ENCODE measurements at places on chromosomes 11 and 22. TPM values are rescaled to one million over a fixed set of nuclear protein-coding genes. Genes with fewer than 3 reads are reported as not detected.

The SLC6A5 gene
- total RNA-seq = not detected

The TMA7B gene
- not detected for total RNA-seq

The TMX2 gene
- 81.0 TPM for total RNA-seq

The MAPK8IP1 gene
- total RNA-seq = 5.8 TPM

The PGA5 gene
- 0.65 TPM for total RNA-seq

The OR8A1 gene
- not detected for total RNA-seq

The WEE1 gene
- total RNA-seq = 28.5 TPM

The PRG3 gene
- total RNA-seq = not detected

The C22orf15 gene
- 1.4 TPM for total RNA-seq

The KIAA1671 gene
- total RNA-seq = 31.8 TPM

The MYBPC3 gene
- not detected for total RNA-seq

The NRXN2 gene
- 8.0 TPM for total RNA-seq

The OR51B2 gene
- 0.13 TPM for total RNA-seq

The ART5 gene
- not detected for total RNA-seq

The ASRGL1 gene
- total RNA-seq = 0.59 TPM

The MAPK11 gene
- total RNA-seq = 2.9 TPM

The SLC22A6 gene
- not detected for total RNA-seq

The PGA3 gene
- total RNA-seq = not detected

The NLRP10 gene
- 6.7 TPM for total RNA-seq

The PTPRJ gene
- total RNA-seq = 12.9 TPM

The OR8K1 gene
- total RNA-seq = not detected

The FGF3 gene
- total RNA-seq = not detected

The BAIAP2L2 gene
- 0.39 TPM for total RNA-seq

The GLYAT gene
- not detected for total RNA-seq

The CCDC89 gene
- total RNA-seq = 4.2 TPM

The LRRC74B gene
- not detected for total RNA-seq

The ALG12 gene
- total RNA-seq = 26.1 TPM

The PHLDB1 gene
- 157 TPM for total RNA-seq

The SNX32 gene
- 4.0 TPM for total RNA-seq

The C1QTNF4 gene
- 0.17 TPM for total RNA-seq

The TMEM191B gene
- 0.91 TPM for total RNA-seq

The FXYD2 gene
- total RNA-seq = not detected

The MFNG gene
- 0.30 TPM for total RNA-seq

The CNIH2 gene
- total RNA-seq = 0.86 TPM

The SAA4 gene
- not detected for total RNA-seq

The NLRP6 gene
- total RNA-seq = not detected

The PDE3B gene
- total RNA-seq = 2.8 TPM

The DEUP1 gene
- total RNA-seq = not detected

The MYRF gene
- total RNA-seq = 1.0 TPM

The CRYBA4 gene
- not detected for total RNA-seq

The CBLIF gene
- total RNA-seq = not detected

The RFPL2 gene
- total RNA-seq = not detected

The RIC3 gene
- not detected for total RNA-seq

The CEP126 gene
- 4.3 TPM for total RNA-seq

The CD3E gene
- not detected for total RNA-seq

The MS4A12 gene
- not detected for total RNA-seq

The PIK3IP1 gene
- 28.9 TPM for total RNA-seq

The KCNJ4 gene
- total RNA-seq = 0.03 TPM

The ENTHD1 gene
- total RNA-seq = not detected

The DDI1 gene
- total RNA-seq = not detected

All from smooth muscle cell of the pulmonary artery (primary cell).